ENCODE measurements at places on chromosomes 11 and 22.

DNA sequence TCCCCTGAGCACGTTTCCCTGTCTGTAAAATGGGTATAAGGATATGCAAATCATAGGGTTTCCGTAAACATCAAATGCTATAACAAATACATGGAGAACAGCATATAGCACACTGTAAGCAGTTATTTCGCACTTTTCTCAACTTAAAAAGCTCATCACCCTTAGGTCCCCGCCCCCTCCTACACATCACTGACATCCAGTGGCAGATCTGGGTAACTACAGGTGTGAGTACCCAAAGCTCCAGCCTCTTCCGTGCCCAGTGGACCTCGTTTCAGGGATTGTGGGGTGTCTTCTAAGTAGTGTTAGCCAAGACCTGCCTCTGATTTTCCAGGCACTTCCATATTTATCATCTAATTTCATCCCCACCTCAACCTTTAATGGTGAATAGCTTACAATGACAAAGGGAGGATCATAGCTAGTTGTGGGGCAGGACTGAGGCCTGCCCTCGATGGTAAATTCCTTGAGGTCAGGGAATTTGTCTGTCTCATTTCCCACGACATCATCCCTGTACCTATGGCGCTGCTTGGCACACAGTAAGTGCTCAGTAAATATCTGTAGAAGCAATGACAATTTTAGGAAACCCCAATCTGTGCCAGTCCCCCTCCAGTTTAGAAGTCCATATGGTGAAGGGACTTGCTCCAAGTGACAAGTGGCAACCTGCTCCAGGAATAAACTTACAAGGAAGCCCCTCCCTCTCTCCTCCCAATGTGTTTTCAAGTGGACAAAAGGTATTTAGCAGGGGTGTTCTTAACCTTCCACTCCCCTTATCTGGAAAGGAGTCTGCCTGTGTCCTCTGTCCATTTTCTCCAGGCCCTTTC is 340.5 kb downstream of the TENM4 start:
- DNase-seq, result peak; percentile 37

GRCh38 chr11:19992998-19993397 is 167.3 kb downstream of the DBX1 start:
- DNase-seq, result no peak

DNA sequence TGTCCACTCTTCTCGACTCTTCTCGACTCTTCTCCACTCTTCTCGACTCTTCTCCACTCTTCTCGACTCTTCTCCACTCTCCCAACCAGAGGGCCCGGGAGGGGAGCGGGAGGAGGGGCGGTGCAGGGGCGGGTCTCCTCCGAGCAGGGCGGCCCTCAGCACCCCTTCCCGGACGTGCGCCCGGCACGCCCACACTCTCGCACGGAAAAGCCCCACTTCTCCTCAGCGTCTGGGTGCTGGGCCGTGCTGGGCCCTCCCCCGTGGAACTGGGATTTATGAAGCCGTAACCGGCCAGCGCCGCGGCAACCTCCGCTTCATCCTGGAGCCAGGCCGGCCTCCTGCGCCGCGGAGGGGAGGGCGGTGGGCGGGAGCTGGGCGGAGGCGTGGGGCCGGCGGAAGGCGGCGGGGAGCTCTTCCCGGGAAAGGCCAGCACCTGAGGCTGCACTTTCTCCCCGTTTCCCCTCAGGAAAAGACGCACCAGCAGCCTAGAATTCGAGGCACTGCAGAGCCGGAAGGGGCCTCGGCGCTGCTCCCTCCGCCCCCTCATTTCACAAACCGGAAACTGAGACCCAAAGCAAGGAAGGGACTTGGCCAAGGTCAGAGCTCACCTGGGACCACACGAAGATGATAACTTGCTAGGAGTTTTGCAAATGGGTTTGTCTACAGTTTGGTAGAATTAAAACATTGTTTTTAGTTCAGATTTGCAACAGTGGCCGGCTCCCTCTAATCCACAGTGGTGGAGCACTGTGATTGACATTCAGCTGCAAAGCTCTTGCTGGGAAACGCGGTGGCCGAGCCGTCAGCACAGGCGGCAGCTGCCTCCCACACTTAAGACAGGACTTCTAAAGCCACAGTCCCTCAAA is 31.6 kb upstream of the JAM3 start:
- no peak for DNase-seq

DNA sequence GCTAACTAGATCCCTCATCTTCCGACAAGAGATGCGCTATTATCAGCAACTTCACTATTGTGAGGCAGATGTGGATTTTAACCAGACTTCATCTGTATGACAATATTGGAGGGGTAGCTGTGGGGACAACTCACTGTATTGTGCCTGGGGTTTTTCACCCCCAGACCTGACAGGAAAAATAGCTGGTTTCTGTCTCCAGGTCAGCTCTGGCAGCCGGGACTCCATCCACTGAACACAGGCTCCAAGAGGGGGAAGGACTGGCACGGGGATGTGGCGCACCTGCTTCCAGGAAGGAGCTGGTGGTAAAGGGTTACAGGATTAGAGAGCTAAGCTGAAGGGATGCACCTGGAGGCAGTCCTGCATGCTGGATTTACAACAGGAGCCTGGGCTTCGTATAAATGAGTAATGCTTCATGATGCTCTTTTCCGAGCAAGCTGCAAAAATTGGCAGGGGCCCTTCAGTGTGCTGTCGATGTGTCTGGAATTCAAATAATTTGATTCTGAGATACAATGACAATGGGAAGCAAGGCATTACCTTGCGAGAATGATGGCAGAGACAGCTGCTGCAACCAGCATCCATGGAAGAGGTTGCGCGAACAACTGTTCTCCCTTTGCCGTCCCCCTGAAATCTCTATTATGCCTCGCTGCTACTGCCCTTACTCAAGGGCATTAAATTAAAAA is 49.5 kb downstream of the LMO2 start:
- DNase-seq, result no peak

GRCh38 chr11:67056267-67057204 is at the start of gene RHOD:
Gene RHOD (plus strand): TSS chr11:67056847. CDS start chr11:67056903, 56 bp downstream.
- no peak for DNase-seq

GRCh38 chr11:119378851-119379465 is 2.5 kb downstream of the USP2 start:
- DNase-seq, result no peak

DNA sequence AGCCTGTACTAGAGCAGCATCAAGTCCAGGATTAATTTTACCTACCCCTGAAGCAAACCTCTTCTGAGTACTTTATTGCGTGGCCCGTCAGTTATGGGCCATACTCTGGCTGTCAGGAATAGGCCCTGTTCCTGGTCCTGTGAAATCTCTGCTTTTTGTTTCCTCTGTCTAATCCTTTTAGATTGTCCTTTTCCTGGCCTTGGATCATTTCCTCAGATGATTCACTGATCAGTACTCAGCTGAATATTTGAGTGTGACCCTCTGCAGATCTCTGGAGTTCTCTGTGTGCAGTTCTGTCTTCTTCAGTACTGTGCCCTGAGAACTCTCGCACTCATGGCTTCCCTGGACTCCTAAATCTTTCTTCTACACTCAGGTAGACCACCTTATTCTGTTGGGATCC is 123.5 kb downstream of the UVRAG start:
- DNase-seq, result no peak

GRCh38 chr11:405954-406795 is 8.6 kb downstream of the SIGIRR start:
- no peak for DNase-seq

DNA sequence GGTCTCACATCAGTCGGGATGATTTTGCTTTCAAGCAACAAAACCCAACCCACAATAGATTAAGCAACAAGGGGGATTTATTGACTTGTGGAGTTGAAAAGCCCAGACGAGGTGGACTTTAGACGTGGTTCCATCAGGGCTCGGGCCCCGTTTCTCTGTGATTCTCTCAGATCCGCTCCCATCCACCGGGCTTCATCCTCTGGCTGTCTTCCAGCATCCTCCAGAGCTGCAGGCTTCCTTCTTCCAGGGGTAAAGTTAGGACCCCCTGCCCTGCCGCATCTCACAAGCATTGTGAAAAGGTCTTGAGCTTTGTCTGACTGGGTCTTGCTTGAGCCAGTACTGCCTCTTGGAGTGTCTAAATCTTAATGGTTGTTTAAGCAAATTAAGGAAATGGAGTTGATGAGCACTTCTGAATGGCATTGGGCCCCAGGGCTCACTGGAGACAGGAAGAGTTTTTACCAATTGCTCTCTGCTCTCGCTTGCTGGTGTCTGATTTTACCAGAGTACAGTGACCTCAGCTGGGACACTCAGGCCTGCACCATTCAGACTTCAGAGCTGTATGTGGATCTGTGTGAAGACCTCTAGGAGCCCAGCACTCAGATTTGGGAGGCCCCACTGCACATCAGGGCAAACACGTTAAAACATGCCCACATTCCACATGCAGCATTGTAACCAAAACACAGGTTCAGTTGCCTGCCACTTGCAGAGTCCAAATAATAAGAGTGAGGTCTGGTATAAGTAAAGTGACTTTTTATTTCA is 13.5 kb upstream of the FTH1 start:
- DNase-seq, result no peak

GRCh38 chr11:59967677-59968394 is 4.0 kb downstream of the OOSP4A start:
- DNase-seq, result no peak

DNA sequence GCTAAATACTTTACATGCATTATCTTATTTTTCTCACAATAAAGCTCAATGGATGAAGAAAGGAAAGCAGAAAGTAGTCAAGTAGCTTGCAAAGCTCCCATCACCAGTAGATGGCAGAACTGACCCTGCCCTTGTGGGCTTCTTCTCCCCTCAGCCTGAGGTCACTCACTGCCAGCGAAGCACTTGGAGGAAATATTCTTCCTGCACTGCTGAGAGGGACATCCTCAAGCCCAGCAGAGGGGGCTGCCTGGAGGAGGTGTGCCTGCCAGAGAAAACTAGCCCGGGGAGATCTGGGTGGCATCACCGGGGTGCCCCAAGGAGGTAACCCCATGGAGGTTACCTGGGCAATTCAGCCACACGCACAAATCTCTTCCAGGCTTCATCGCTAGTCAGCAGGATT is 6.6 kb downstream of the APOL4 start:
- peak; percentile 32 for DNase-seq

GRCh38 chr11:109439684-109440083 is 17.7 kb downstream of the C11orf87 start:
- no peak for DNase-seq

All from Jurkat, Clone E6-1 (cell line).